ENCODE measurements at places on chromosomes 3 and 15.

GRCh38 chr15:29682361-29682760, 139.9 kb downstream of the TJP1 start:
- H3K27me3 ChIP-seq, result no peaks in the 10 kb centered on the region
- no peaks in the 10 kb centered on the region for H3K36me3 ChIP-seq
- no peak for DNase-seq
- H3K4me1 ChIP-seq, result peaks cover 13% of the 10 kb centered on the region
- H3K4me3 ChIP-seq, result no peak overlapping the region
- H3K27ac ChIP-seq, result no peak overlapping the region

DNA sequence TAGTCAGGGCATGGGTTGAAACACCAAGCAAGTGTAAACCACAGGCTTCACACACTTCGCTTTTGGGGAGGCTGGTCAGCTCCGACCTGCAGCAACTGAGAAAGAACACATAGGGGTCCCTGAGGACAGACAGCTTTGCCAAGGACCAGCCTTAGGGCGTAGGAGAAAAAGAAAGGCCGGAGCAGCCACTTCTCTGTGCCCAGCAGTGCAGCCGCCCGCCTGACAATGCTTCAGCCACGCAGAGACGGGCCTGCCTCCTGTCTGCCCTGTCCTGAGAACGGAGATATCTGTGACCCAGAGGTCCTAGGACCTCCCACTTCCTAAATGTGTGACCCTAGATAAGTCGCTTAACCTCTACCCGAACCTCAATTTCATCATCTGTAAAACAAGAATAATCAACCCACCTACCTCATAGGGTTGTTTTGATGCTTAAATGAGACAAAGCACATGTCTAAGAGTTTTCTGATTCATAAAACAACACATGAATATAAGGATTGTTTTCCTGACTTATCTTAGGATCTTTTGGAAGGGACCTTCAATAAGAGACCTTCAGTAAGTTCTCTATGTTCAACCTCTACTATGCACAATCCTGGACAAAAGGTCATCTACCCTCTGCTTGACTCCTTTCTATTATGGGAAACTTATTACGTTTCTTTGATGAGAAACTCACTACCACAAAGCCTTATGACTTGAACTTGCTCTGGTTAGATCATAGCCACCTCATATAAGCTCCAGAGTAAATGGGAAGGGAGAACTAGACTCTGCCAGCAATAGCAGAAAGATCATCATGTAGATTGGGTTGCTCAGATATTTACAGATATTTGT, 32.9 kb upstream of the RFTN1 start:
- no peak for DNase-seq
- H3K27ac ChIP-seq, result no peak overlapping the region
- no peaks in the 10 kb centered on the region for H3K4me1 ChIP-seq
- H3K4me3 ChIP-seq, result no peak overlapping the region
- no peaks in the 10 kb centered on the region for H3K27me3 ChIP-seq

DNA sequence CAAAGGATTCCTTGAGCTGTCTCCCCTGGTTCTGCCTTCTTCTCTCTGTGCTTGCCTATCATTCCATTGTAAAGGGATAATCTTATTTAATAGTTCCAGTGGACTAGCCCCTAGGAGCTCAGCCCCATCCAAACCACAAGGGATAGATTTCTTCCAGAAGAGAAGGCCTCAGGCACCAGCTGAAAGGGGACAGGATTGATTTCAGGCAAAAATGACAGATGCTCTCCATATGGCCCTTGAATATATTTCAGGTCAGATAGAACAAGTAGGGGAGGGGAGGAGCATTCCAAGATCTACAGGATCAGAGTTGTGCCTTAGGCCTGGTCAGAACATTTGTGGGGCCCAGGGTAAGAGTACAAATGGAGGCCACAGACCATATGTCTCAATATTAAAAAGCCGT, 85.3 kb downstream of the RPLP1 start:
- H3K27me3 ChIP-seq, result no peaks in the 10 kb centered on the region
- no peaks in the 10 kb centered on the region for H3K36me3 ChIP-seq
- H3K4me1 ChIP-seq, result no peaks in the 10 kb centered on the region
- DNase-seq, result no peak
- no peak overlapping the region for H3K27ac ChIP-seq

- H3K36me3 ChIP-seq, result no peaks in the 10 kb centered on the region
- H3K27me3 ChIP-seq, result no peaks in the 10 kb centered on the region
- peak; percentile 88 for DNase-seq
- H3K27ac ChIP-seq, result no peak overlapping the region
These were observed 163.2 kb downstream of the B3GALNT1 start for GRCh38 chr3:160941885-160942494.

- H3K27me3 ChIP-seq, result no peaks in the 10 kb centered on the region
These were observed 161.4 kb downstream of the GMNC start for GRCh38 chr3:190701096-190701532.

- H3K4me1 ChIP-seq, result peaks cover 10% of the 10 kb centered on the region
- H3K27me3 ChIP-seq, result no peaks in the 10 kb centered on the region
- no peak overlapping the region for H3K4me3 ChIP-seq
- H3K27ac ChIP-seq, result no peak overlapping the region
These were observed 26.5 kb downstream of the CD86 start for GRCh38 chr3:122081543-122082247.

GRCh38 chr15:22949074-22949547, 31.1 kb downstream of the CYFIP1 start:
- DNase-seq, result no peak
- H3K4me3 ChIP-seq, result no peak overlapping the region
- no peaks in the 10 kb centered on the region for H3K36me3 ChIP-seq
- no peak overlapping the region for H3K27ac ChIP-seq
- H3K4me1 ChIP-seq, result no peaks in the 10 kb centered on the region

GRCh38 chr3:62211675-62212429, 161.5 kb downstream of the FEZF2 start:
- H3K4me1 ChIP-seq, result no peaks in the 10 kb centered on the region
- no peak for DNase-seq
- no peaks in the 10 kb centered on the region for H3K27me3 ChIP-seq
- H3K36me3 ChIP-seq, result no peaks in the 10 kb centered on the region

- no peaks in the 10 kb centered on the region for H3K27me3 ChIP-seq
- no peak overlapping the region for H3K27ac ChIP-seq
- no peaks in the 10 kb centered on the region for H3K36me3 ChIP-seq
- DNase-seq, result no peak
These were observed 21.8 kb downstream of the DGKG start for GRCh38 chr3:186340204-186340603.

DNA sequence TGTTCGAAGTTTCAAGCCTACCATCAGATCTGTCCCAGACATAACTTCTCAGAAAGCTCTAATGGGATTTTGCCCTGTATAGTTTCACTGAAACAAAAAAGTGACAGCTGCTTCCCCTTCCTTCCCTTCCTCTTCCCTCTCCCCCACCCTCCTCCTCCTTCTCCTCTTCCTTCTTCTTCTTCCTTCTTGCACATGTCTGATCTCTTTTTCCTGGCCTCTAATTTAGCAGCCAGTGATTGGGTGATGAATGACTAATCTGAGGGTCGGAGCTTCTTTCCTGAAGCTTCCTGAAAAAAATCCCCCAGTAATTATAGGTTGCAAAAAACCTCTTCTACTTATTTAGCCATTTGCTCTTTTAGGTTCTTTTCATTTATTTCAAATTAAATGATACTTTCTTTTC, 168.7 kb downstream of the POTEB3 start:
- H3K36me3 ChIP-seq, result no peaks in the 10 kb centered on the region
- DNase-seq, result peak; percentile 3
- peaks cover 15% of the 10 kb centered on the region for H3K4me1 ChIP-seq

GRCh38 chr3:136161516-136161915, 34.6 kb downstream of the MSL2 start:
- no peaks in the 10 kb centered on the region for H3K27me3 ChIP-seq
- H3K4me1 ChIP-seq, result no peaks in the 10 kb centered on the region
- H3K27ac ChIP-seq, result no peak overlapping the region
- no peaks in the 10 kb centered on the region for H3K36me3 ChIP-seq
- H3K4me3 ChIP-seq, result no peak overlapping the region

DNA sequence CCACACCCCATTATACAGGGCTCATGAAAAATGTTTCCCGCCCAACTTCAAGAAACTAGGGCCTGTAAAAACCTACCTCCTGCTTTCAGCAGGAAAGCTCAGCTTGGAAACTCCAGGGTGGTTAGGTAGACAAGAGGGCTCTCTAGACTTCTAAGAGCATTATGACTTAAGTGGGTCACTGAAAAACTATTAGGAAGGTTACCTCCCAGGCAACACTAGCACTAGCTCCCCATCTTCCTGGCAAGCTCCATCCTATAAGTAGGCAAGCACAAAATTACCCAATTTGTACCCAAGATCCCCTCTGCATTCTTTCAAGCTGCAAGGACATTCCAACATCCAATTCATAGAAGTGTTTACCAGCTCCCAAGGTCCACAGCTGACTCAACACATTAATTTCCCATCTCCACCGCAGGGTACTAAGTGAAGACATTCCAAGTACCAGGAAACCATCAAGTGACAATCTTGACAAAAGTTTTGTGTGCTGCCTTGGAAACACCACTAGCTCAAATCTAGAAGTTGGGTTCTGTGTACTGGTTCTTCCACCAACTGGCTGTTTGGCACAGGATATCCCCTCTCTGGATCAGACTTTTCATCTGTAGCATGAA, 46.9 kb downstream of the WNT5A start:
- H3K27me3 ChIP-seq, result no peaks in the 10 kb centered on the region
- H3K4me3 ChIP-seq, result no peak overlapping the region
- H3K27ac ChIP-seq, result no peak overlapping the region
- no peaks in the 10 kb centered on the region for H3K4me1 ChIP-seq
- H3K36me3 ChIP-seq, result no peaks in the 10 kb centered on the region

Measured in MM.1S (cell line).